ENCODE measurements at places on chromosomes 4 and X.
A peak's percentile ranks its signal among the peaks of the same experiment; 100 is the strongest.

GRCh38 chr4:87042986-87043820 is 108.4 kb downstream of the AFF1 start:
- DNase-seq, result no peak

DNA sequence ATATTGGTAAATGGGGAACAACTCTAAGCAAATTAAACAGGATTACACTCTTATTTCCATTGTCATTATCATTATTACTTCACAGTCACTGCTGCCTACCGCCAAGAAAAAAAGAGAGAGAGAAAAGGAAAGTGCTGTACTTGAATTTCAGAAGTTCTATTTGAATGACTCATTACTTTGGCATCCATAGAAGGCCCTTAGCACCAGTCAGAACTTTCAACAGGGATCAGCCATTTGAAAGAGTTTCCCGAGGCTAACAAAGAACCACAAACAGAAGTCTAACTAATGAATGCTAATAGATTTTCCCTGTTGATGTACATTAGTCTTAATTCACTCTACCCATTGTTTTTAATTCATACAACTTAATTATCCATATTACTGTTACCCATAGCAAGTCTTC is 116.3 kb downstream of the SHROOM4 start:
- peak; percentile 16 for DNase-seq

DNA sequence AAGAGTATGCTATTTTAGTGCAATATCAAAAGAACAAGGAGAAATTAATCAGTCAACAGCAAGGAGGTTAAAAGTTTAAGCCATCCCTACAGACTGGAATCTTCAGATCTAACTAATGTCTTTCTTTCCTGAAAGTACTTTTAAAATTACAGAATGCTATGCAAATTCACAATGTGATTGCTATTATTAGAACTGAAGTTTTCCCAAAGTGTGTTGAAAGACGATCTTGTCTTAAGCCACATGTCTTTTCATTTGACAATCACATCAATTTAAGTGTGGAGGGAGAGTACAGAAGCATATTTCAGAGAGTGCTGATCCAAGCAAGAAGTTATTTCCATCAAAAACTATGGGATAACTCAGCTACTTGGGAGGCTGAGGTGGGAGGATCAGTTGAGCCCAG is 64.7 kb upstream of the TNIP3 start:
- DNase-seq, result no peak

GRCh38 chr4:835148-836002 is 9.4 kb upstream of the CPLX1 start:
- DNase-seq, result no peak

DNA sequence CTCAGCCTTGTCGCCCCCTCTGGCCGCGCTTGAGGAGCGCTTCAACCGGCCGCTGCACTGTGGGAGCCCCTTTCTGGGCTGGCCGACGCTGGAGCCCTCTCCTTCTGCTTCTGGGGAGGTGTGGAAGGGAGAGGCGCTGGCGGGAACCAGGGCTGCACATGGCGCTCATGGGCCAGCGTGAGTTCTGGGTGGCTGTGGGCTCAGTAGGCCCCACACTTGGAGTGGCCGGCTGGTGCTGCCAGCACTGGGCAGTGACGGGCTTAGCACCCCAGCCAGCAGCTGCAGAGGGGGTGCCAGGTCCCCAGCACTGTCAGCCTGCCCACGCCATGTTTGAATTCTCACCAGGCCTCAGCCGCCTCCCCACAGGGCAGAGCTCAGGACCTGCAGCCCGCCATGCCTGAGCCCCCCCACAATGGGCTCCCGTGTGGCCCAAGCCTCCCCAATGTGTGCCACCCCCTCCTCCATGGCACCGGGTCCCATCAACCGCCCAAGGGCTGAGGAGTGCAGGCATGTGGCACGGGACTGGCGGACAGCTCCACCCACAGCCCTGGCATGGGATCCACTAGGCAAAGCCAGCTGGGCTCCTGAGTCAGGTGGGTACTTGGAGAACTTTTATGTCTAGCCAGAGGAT is 615.2 kb downstream of the TRIML1 start:
- DNase-seq, result no peak

DNA sequence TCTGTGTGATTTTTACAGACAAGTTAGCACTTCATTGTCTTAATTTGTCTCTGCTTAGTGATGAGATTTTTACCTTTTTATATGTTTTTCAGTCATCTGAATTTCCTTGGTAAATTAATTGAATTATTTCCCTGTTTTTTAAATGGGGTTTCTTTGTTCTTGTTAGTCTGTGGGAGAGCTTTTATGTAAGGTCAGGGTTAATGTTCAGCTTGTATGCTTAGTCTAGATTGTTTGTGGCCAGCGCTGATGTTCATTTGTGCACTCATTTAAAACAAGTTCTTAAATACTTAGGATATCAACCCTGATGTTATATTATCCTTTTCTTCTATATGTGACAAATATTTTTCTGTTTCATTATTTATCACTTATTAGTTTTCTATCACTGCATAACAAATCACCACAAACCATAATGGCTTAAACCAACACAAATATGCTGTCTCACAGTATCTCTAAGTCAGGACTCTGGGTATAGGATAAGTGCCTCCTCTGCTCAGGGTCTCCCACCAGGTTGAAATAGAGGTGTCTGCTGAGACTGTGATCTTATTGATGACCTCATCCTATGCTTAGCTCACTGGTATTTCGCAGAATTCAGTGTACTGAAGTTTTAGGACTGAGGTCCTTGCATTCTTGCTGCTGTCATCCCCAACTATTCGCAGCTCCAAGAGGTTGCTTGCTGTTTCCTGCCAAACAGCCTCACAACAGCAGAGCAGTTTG is 53.2 kb downstream of the ATP10D start:
- DNase-seq, result no peak

- DNase-seq, result no peak
Measured at GRCh38 chr4:153217440-153217839, 13.2 kb downstream of the TRIM2 start.

GRCh38 chr4:2105559-2105958 is 46.4 kb downstream of the NAT8L start:
- DNase-seq, result no peak

DNA sequence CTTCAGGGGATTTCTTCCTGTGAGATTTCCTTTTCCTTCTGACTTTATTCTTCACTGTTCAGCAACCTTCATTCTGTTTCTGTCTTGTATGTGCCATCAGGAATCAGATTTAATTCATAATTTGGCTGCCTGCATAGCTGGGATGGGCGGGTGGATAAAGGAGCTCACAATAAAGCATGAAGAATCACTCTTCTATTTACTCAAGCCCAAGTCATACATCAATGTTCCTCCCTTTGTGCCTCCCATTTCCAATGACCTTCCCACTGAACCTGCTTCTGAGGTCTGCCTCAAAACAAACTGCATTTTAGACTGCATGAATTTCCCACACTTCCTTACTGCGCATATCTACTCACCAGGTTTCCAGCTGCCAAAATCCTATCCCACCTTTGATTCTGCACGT is 14.0 kb downstream of the PDGFC start:
- no peak for DNase-seq

DNA sequence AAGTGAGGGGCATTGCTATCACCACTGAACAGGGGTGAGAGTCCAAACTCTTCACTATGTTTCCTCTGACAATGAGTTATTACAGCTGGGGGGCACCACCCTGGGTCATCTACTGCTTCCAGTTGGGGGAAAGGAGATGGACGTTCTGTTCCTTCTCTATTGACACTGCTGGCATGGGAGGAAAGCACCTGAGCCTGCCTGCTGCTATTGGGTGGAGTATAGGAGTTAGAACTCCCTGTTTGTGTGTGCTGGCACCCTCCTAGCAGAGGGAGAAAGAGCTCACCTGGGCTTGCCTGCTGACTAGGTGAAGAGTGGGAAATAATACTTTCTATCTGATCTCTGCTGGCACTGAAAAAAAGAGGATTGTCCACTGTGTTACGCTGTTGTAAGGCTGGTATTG is 163.8 kb downstream of the MSN start:
- no peak for DNase-seq

- no peak for DNase-seq
Measured at GRCh38 chrX:142428916-142429315, 223.8 kb upstream of the MAGEC2 start.

- peak; percentile 15 for DNase-seq
Measured at GRCh38 chr4:23819041-23819511, 70.8 kb downstream of the PPARGC1A start.

- DNase-seq, result no peak
Measured at GRCh38 chr4:18391354-18391728, 369.8 kb upstream of the LCORL start.

- no peak for DNase-seq
Measured at GRCh38 chr4:20408611-20409010, 156.9 kb downstream of the SLIT2 start.

- DNase-seq, result no peak
Measured at GRCh38 chrX:45956191-45956870, 588.9 kb downstream of the ZNF674 start.

DNA sequence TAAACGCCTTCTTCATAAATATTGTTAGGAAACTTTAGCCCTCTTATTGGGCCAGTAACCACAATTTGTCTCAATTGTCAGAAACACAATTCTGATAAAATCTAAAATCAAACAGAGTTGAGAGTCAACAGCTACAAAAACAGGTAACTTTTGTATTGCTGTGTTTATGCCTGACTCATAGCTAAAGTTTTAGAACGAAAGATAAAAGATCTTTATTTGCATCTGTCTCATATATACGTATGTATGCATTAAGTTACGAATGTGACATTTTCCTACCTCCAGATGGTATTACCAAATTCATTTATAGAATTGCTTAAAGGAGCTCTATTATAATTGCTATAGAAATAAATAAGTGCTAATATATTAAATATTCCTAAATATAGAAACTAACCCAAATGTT is 887.9 kb upstream of the NDST4 start:
- no peak for DNase-seq

- no peak for DNase-seq
Measured at GRCh38 chr4:113888006-113888405, 91.4 kb downstream of the ARSJ start.

- no peak for DNase-seq
Measured at GRCh38 chr4:14302021-14302420, 674.5 kb upstream of the BOD1L1 start.

GRCh38 chr4:113884655-113885054 is 94.8 kb downstream of the ARSJ start:
- DNase-seq, result no peak

DNA sequence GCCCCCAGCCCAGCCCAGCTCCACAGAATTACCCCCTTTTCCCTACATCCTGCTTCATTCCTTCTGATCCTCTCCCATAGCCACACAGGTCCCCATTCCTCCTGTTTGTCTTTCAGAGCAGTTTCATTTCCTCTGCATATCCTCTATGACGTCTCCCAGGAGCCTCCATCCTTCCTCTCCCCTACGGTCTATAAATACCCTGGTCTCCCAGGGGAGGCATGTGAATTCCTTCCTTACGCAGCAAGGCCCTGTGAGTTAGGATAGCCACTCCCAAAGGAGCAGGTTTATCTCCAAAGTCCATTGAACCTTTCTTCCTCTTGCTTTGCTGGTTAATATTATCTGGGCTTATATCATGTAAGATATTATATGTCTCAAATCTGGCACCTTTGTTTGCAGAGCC is 8.4 kb upstream of the APLN start:
- DNase-seq, result no peak

DNA sequence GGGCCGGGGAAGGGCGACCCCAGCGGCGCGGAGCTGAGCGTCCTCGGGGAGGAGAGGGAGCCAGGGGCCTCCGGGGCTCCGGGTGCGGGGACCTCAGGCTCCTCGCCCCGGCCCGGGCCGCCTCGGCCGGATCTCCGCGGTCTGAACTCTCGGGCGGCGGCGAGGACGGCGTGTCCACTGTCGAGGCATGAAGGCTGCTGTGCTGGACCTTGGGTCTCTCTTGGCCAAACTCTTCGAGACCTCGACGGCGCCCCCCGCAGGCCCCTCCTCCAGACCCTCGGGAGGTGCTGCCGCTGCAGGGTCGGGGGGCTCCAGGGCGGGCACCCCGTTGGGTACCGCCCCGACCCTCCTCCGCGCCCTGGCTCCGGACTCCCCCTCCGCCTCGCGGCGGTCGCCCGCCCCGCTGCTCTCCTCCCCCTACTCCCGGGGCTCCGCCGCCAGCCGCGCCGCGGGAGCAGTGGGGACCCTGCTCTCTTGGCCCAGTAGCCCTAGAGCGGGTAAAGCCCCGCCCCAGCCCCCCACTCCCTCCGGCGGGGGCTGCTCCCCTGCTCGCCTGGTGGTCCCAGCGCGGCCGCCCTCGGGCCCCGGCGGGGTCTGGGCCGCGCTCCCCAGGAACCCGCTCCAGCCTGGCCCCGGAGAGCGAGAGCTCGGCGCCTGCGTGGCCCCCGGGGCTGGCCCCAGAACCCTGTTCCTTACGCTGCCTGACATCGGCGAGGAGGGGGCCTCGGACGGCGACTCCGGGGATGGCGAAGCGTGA is 564 bp downstream of the FAM149A start:
- no peak for DNase-seq

GRCh38 chr4:140213749-140214148 is 59.8 kb upstream of the MAML3 start:
- DNase-seq, result no peak

GRCh38 chr4:113699772-113700171 is 61.8 kb downstream of the CAMK2D start:
- DNase-seq, result no peak

GRCh38 chrX:109719264-109719663 is 13.8 kb downstream of the ACSL4 start:
- DNase-seq, result no peak

GRCh38 chr4:4460759-4461158 is 73.9 kb downstream of the NSG1 start:
- no peak for DNase-seq

DNA sequence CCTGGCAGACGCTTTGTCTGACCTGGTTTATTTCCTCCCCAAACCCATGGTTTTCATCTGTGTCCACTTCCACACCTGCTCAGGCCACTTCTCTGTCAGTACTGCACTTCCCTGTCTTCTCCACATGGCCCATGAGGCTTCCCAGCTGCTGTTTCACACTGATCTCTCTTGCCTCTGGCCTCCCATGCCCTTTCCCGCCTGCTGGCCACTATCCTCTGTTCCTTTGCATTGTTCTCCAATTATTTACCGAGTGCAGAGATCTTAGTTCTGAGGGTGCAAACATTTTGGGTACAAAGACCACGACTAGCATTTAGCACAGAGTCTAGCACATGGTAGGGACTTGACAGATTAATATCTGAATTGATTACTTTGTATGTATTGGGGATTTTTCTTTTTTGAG is 174.8 kb upstream of the NPY2R start:
- DNase-seq, result no peak

- DNase-seq, result no peak
Measured at GRCh38 chrX:39019056-39019455, 217.8 kb downstream of the MID1IP1 start.

- no peak for DNase-seq
Measured at GRCh38 chr4:95998311-95998710, 158.4 kb downstream of the PDHA2 start.

GRCh38 chr4:85476381-85476780 is 1.4 kb downstream of the ARHGAP24 start:
- DNase-seq, result no peak
